ENCODE measurements at places on chromosomes 7 and 10. TPM values are rescaled to one million over a fixed set of nuclear protein-coding genes. Genes with fewer than 3 reads are reported as not detected.

DNA sequence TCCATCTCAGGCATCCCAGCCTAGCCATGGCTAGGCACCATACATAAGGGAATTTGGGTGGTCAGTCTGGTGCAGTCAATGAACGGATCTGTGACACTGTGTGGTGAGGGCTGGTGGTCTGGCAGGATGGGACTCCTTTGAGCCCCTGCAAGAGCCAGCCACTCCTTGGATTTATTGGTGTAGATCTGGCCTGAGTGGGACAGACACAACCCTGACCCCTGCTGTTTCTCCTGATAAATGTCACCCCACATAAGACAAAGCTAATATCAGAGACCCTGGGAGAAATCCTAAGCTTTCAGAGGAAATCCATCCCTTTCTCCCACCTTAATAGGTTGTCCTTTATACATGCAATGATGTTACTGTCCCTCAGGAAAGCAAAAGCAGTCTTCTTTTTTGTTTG lies 2.3 kb downstream of the FBXO24 start:
- peaks cover 15% of the 10 kb centered on the region for H3K4me1 ChIP-seq
- H3K27me3 ChIP-seq: peaks cover 3% of the 10 kb centered on the region
- peak overlapping the region; percentile 65 for H3K4me3 ChIP-seq

- H3K36me3 ChIP-seq: peaks cover 4% of the 10 kb centered on the region
- no peak for DNase-seq
- H3K27me3 ChIP-seq: no peaks in the 10 kb centered on the region
- peak overlapping the region; percentile 17 for H3K4me3 ChIP-seq
- H3K4me1 ChIP-seq: peaks cover 55% of the 10 kb centered on the region
Observed at GRCh38 chr10:72292223-72292691, 18.5 kb downstream of the DDIT4 start.

- H3K4me3 ChIP-seq: no peak overlapping the region
- H3K4me1 ChIP-seq: no peaks in the 10 kb centered on the region
- no peak overlapping the region for H3K27ac ChIP-seq
- H3K36me3 ChIP-seq: no peaks in the 10 kb centered on the region
- no peak for DNase-seq
- H3K27me3 ChIP-seq: no peaks in the 10 kb centered on the region
Observed at GRCh38 chr7:73994761-73995160, 33.2 kb upstream of the ELN start.

- no peak overlapping the region for H3K27ac ChIP-seq
- no peak for DNase-seq
- no peak overlapping the region for H3K4me3 ChIP-seq
- no peaks in the 10 kb centered on the region for H3K4me1 ChIP-seq
- no peaks in the 10 kb centered on the region for H3K27me3 ChIP-seq
Observed at GRCh38 chr7:103121641-103122040, 27.3 kb downstream of the NAPEPLD start.

DNA sequence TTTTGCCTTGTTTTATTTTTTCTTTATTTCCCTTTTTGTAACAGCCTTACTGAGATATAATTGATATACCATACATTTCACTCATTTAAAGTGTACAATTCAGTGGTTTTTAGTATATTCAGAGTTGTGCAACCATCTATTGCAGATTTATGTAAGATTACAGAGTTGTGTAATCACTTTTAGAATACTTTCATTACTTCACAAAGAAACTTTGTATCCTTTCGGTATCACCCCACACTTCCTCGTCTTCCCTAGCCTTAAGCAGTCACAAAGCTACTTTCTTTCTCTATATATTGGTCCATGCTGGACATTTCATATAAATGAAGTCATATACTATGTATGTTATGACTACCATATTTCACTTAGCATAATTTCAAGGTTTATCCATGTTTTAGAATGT lies 74.6 kb downstream of the ATRNL1 start:
- H3K27me3 ChIP-seq: peaks cover 2% of the 10 kb centered on the region
- no peak overlapping the region for H3K27ac ChIP-seq
- no peaks in the 10 kb centered on the region for H3K4me1 ChIP-seq
- no peak for DNase-seq
- no peaks in the 10 kb centered on the region for H3K36me3 ChIP-seq

Gene MSMB
- total RNA-seq: not detected

DNA sequence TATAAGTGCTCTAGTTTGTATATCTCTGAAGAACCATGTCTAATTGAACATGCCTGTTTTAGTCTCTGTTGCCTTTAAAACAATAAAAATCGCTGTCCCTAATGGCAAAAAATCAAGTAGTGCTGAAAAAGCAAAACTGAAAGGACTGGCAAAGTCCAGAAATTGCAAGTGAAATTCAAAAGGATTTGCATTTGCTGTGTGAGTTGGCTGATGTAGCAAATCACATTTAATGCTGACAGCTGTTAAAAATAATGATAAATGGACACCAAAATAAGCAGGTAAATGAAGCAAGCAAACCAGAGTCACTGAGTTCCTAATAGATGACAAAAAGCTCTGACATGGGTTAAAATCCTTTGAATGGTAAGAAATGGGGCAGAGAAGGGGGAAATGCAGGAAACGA lies 874.1 kb downstream of the GRM8 start:
- no peak overlapping the region for H3K4me3 ChIP-seq
- no peaks in the 10 kb centered on the region for H3K36me3 ChIP-seq
- DNase-seq: no peak

- no peaks in the 10 kb centered on the region for H3K36me3 ChIP-seq
- H3K27me3 ChIP-seq: no peaks in the 10 kb centered on the region
- H3K27ac ChIP-seq: no peak overlapping the region
- no peak for DNase-seq
Observed at GRCh38 chr7:34041707-34042106, 136.4 kb downstream of the BMPER start.

GRCh38 chr7:98369726-98370125 lies 31.2 kb downstream of the BAIAP2L1 start:
- no peak overlapping the region for H3K27ac ChIP-seq
- H3K36me3 ChIP-seq: no peaks in the 10 kb centered on the region
- H3K4me1 ChIP-seq: no peaks in the 10 kb centered on the region

Gene BRAT1
- 41.9 TPM for total RNA-seq

Gene THNSL1
- 3.1 TPM for total RNA-seq

Gene SPDYE5
- total RNA-seq: not detected

- no peak for DNase-seq
- H3K36me3 ChIP-seq: no peaks in the 10 kb centered on the region
- peaks cover 4% of the 10 kb centered on the region for H3K27me3 ChIP-seq
- H3K4me3 ChIP-seq: no peak overlapping the region
Observed at GRCh38 chr10:80630324-80630723, 92.6 kb downstream of the SH2D4B start.

Gene HYAL4
- total RNA-seq: not detected

Data from activated T-helper 2 cell treated with anti-CD3 and anti-CD28 coated beads, Interferon-gamma antibody, Interleukin-2, Interleukin-4, amounts not matched to agents 10 μg/mL and 5 μg/mL and 100 μg/mL, durations not matched to agents 14 hours and 24 hours and 36 hours (primary cell).